ENCODE measurements at places on chromosomes 12 and 14.

DNA sequence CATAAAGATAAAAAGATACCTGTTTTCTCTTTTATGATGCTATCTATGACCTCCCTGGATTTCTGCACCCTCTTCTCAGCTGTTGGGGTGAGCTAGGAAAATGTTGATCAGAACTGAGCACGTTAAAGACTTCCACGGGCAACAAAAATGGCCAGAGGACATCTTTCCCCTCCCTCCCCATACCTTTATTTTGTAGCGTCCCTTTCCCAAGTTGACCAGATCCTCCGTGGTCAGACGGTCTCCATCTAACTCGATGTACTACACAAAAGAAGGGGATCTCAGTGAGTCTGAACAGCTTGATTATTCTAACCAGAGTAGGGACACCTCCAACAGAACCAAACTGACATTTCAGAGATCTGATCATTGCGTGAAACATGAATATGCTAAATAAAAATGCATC is 2.2 kb downstream of the HAL start:
- no peak for DNase-seq

- DNase-seq, result no peak
These were observed 1.9 kb downstream of the APEX1 start for GRCh38 chr14:20456971-20457370.

- DNase-seq, result no peak
These were observed 368.0 kb upstream of the PDE3A start for GRCh38 chr12:20000229-20000849.

DNA sequence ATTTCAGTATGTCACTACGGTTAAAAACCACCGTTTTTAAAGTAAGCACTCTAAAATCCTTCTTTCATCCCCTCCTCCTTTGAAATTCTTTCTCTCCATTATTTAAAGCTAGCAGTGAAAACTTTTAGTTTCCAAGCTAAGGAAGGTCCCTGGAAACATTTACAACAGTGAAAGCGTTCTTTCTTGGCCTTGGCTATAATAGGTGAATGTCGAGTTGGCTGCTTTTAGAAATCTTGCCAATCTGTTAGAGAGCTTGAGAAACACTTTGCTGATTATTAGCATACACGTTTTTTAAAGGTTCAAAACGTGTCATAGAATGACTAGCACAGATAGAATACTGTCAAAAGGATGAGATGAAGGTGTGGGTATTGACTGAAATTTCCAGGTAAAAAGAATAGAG is 83.4 kb downstream of the PPP2R5E start:
- DNase-seq, result no peak

DNA sequence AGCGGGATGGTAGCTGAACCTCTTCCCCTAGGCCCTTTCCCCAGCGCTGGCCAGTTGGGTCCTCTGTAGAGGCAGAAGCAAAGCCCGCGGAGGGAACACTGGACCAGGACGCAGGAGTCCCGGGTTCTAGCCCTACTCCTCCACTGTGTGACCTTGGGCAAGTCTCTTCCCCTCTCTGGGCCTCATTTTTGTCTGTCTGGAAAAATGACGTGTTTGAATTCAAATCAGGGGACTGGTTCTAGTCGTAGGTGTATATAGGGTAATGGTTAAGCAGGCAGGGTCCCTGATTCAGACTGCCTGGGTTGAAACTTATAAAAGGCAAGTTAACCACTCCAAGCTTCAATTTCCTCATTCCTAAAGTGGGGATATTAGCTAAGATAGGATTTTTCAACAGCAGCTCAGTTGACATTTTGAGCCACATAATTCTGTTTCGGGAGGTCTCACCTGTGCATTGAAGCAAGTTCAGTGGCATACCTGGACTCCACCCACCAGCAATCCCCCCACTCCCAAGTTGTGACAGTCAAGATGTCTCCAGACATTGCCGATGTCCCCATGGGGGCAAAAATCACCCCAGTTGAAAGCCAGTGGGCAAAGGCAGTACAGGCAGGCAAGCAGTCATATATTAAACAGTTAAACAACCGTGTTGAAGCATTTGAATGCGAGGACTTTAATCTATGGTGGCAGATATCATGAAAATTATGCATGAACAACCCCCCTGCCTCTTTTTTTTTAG is 899 bp downstream of the TPCN1 start:
- no peak for DNase-seq

- DNase-seq, result no peak
These were observed 260.3 kb downstream of the ADGRD1 start for GRCh38 chr12:131213896-131214442.

- no peak for DNase-seq
These were observed 733.9 kb downstream of the NRXN3 start for GRCh38 chr14:78904094-78904493.

DNA sequence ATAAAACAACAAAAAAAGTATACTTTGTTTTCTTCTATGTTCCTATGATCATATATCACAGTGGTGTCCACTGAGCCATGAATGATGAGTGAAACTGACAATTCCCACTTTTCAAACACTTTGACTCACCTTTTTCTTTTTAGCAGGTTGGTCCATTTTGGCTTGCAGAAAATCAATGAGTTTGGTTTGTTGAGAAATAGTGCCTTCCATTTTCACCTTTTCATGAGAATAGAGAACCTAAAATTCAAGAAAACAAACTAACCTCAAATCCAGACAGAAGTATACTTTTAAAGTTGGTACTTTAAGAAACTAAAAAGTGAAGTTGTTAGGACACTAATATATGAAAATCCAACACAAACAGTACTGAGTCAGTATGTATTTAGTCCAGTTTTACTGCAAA is 52.4 kb downstream of the PRKAB1 start:
- no peak for DNase-seq
